ENCODE measurements at places on chromosomes 6 and 20.

- DNase-seq, result no peak
Observed at GRCh38 chr20:39773380-39774000, 811.3 kb downstream of the DHX35 start.

GRCh38 chr20:64080013-64080812 lies at the start of gene OPRL1:
OPRL1 (plus strand) TSS chr20:64080082; CDS start chr20:64092721, 12,639 bp downstream.
- peak; percentile 46 for DNase-seq

DNA sequence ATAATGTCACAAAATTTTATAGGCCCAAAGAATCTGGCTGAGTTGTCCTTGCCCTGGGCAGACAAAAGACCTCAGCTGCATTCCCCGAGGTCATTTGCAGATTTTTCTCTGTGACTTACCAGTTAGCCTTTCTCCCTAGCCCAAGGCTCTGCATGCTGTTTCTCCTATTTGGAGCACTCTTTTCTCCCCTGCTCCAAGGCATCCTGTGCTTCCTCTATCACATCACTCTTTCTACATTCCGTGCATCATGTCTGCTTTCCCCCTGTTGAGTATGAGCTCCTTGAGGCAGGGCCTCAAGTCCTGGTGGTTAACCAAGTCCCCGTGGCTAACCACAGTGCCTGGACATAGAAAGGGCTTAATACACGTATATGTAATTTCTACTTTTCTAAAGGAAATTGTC lies 593 bp upstream of the GSTA3 start:
- DNase-seq, result no peak

DNA sequence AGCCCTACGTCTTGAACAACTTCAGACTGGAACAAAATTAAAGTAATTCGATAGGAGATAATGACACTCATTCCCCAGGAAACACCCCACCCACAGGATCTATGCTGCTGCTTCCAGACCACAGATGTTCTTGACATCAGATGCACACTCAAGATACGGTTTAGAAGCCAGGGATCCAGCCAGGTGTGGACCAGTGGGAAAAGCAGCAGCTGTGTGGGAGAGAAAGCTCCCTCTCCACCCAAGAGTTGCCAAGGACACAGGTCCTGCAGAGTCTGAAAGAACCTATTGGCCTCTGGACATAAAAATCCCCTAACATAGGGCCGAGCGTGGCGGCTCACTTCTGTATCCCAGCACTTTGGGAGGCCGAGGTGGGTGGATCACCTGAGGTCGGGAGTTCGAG lies 91.7 kb upstream of the NFATC2 start:
- DNase-seq, result no peak

DNA sequence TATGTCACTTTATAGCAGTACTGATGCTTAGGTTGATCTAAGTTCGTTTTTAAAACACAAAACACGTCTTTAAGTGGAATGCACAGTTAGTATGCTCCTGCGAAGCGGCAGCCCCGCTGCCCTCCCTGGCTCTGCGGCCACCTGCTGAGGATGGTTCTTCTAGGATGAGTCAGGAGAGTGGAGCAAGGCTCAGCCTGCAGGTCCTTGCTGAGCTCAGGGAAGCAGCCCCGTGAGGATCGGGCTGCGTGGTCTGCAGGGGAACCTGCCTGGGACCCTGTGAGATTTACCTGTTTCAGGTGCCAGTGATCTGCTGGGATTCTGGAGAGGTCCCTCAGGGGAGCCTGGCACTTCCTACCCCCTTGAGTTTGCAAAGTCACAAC lies 57.5 kb downstream of the SYNJ2 start:
- no peak for DNase-seq

- DNase-seq, result no peak
Observed at GRCh38 chr6:135581211-135581610, 83.7 kb upstream of the AHI1 start.

DNA sequence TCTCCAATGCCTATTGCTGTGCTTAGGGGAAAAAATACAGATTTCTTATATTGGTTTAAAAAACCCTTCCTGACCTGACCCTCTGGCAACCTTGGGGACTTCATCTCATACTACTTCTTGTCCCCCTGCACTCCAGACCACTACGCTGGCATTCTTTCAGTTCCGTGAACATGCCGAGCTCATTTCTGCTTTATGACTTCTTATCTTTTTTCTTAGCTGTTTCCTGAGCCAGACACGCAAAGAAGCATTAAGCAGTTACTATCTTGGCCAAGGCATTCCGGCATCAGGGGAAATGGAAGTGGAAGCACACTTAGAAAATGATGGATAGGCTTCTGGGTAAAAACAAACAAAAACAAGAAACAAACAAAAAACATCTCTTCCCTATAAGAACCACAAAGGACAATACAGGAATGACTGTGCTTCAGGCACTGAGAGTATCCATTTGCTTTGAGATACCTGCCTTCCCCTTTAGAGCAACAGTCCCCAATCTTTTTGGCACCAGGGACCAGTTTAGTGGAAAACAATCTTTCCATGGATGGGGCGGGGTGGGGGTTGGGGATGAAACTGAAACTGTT lies 4.4 kb upstream of the CCDC28A start:
- no peak for DNase-seq

Data from brain (organoid and tissue), 16 donors.